ENCODE measurements at places on chromosomes 6 and 20. TPM values are rescaled to one million over a fixed set of nuclear protein-coding genes. Genes with fewer than 3 reads are reported as not detected.
A peak's percentile ranks its signal among the peaks of the same experiment; 100 is the strongest.

- H3K4me1 ChIP-seq, result peaks cover 34% of the 10 kb centered on the region
- no peak overlapping the region for H3K4me3 ChIP-seq
- DNase-seq, result no peak
- peak overlapping the region; percentile 59 for H3K27ac ChIP-seq
- peaks cover 4% of the 10 kb centered on the region for H3K36me3 ChIP-seq
These were observed 4.5 kb downstream of the DSP start for GRCh38 chr6:7546020-7546369.

GRCh38 chr20:57282670-57283361 is 16.4 kb upstream of the BMP7 start:
- H3K4me3 ChIP-seq, result no peak overlapping the region
- no peaks in the 10 kb centered on the region for H3K27me3 ChIP-seq
- DNase-seq, result no peak
- peaks cover 11% of the 10 kb centered on the region for H3K4me1 ChIP-seq
- H3K27ac ChIP-seq, result no peak overlapping the region
- H3K36me3 ChIP-seq, result no peaks in the 10 kb centered on the region

Gene FAM83B
- 0.06 TPM for total RNA-seq

Gene TP53TG5
- total RNA-seq, result 0.32 TPM

Gene C6orf52
- 10.9 TPM for total RNA-seq

Gene DEFB132
- not detected for total RNA-seq

DNA sequence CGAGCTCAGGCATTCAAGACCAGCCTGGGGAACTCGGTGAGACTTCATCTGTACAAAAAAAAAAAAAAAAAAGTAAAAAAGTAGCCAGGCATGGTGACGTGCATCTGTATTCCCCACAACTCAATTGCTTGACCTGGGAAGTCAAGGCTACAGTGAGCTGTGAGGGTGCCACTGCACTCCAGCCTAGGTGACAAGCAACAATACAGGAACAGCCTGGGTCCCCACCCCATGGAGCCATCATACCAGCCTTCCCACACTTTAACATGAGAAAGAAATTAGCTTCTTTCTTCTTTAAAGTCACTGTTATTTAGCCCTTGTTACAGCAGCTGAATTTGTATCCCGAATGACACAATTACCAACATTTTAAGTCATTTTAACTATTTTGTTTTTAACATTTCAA is 56.1 kb downstream of the SCML4 start:
- H3K4me3 ChIP-seq, result no peak overlapping the region
- H3K27me3 ChIP-seq, result no peaks in the 10 kb centered on the region
- DNase-seq, result no peak
- H3K27ac ChIP-seq, result no peak overlapping the region

Gene GRIK2
- 1.5 TPM for total RNA-seq

DNA sequence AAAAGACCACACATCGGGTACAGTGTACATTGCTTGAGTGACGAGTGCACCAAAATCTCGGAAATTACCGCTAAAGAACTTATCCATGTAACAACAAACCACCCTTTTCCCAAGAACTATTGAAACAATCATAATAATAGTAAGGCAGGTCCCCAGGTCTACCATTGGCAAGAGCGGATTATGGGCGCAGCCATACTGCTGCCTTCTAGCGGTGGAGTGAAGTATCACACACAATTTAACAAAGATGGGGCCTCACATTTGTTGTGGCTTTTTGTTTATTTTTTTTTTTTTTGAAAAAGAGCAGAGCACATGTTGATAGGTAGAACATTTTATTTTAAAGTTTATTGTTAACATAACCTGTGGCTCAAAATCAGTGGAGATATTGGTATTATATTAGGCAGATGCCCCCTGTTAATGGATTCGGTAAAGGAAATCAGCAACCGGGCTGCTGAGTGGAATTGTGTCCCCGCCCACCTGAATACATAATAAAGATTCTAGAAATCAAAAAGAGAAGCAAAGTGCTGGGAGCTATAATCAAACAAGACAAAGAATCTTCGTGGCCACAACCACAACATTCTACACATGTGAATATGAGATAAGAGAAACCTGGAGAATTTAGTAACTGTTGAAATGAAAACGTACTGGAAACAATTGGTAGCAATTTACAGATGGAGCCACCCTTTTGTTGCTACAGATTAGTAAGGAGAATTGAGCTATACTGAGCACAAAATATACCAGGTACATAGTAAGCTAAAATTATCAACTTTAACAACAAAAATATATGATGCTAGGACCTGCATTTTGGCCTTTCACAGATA is 94.2 kb upstream of the EXOC2 start:
- peak; percentile 34 for DNase-seq
- no peaks in the 10 kb centered on the region for H3K4me1 ChIP-seq
- no peak overlapping the region for H3K4me3 ChIP-seq

GRCh38 chr6:1820714-1821113 is 211.0 kb downstream of the FOXC1 start:
- no peaks in the 10 kb centered on the region for H3K27me3 ChIP-seq
- no peak for DNase-seq
- H3K4me1 ChIP-seq, result no peaks in the 10 kb centered on the region
- H3K36me3 ChIP-seq, result no peaks in the 10 kb centered on the region
- no peak overlapping the region for H3K27ac ChIP-seq
- no peak overlapping the region for H3K4me3 ChIP-seq

DNA sequence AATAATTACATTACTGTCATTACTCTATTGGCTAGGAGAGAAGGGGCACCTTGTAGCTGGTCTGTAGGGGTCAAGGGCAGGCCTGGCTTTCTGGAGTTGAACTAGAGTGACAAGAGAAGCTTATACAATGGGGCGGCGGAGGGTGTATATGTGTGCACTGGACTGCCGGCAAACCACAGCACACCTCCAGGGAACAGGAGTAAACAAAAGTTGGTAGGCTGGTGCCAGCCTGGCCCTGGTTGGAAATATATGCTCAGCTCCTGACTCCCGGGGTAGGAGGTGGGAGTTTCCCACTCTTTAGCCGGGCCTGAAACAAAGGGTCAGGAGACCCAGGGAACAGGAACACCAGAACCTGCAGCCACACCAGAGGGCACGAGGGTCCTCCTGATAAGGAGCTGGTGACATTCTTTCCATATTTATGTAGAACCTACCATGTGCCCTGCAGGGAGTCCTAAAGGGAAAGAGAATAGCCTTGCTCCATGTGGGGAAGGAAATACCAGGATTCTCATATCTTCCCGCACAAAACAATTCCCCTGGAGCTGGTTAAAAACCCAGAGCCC is 5.1 kb downstream of the C6orf132 start:
- peak overlapping the region; percentile 82 for H3K27ac ChIP-seq
- peak; percentile 15 for DNase-seq
- H3K27me3 ChIP-seq, result no peaks in the 10 kb centered on the region
- H3K4me1 ChIP-seq, result peaks cover 23% of the 10 kb centered on the region
- no peak overlapping the region for H3K4me3 ChIP-seq

Gene SMPD2
- total RNA-seq, result 7.0 TPM

- no peak for DNase-seq
- H3K27me3 ChIP-seq, result no peaks in the 10 kb centered on the region
- H3K36me3 ChIP-seq, result no peaks in the 10 kb centered on the region
- H3K4me3 ChIP-seq, result no peak overlapping the region
These were observed 696 bp downstream of the CALHM5 start for GRCh38 chr6:116512111-116512559.

DNA sequence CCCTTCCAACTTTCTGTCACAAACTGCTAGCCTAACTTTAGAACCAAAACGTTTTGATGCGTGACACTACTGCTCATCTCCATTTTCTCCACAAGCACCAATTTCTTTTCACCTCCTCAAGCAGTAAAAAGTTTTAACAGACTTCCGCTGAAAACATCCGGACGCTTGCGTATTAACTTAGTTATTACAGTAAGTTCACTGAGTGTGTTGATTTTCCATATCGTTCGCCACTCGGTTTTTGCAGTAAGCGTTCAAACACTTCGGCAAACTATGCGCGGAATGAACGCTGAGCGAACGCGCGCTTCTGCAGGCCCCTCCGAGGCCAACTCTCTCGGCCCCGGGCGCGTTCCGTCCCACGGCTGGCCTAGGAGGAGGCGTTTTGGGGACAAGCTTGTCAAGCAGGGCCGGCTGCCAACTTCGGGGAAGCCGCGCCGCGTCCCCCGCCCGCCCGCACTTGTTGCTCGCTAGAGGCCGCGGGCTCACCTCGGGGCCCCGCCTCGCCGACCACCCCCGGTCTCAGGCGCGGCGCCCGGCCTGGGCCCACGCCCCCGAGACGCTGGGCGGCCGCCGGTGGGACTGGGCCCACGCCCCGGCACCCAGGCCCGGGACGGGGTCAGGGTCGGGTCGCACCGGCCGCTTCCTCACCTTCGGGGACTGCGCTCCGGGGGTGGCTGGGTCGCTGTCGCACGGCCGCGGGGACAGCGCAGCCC is 945 bp downstream of the PHF10 start:
- H3K4me1 ChIP-seq, result peaks cover 23% of the 10 kb centered on the region
- DNase-seq, result peak; percentile 76
- peak overlapping the region; percentile 99 for H3K27ac ChIP-seq
- H3K27me3 ChIP-seq, result no peaks in the 10 kb centered on the region
- H3K4me3 ChIP-seq, result peak overlapping the region; percentile 95

Gene CYP39A1
- 4.3 TPM for total RNA-seq

- no peak for DNase-seq
- no peak overlapping the region for H3K27ac ChIP-seq
- H3K36me3 ChIP-seq, result no peaks in the 10 kb centered on the region
- peaks cover 8% of the 10 kb centered on the region for H3K4me1 ChIP-seq
- H3K4me3 ChIP-seq, result no peak overlapping the region
- no peaks in the 10 kb centered on the region for H3K27me3 ChIP-seq
These were observed 44.7 kb upstream of the ADGRF4 start for GRCh38 chr6:47653706-47654105.

DNA sequence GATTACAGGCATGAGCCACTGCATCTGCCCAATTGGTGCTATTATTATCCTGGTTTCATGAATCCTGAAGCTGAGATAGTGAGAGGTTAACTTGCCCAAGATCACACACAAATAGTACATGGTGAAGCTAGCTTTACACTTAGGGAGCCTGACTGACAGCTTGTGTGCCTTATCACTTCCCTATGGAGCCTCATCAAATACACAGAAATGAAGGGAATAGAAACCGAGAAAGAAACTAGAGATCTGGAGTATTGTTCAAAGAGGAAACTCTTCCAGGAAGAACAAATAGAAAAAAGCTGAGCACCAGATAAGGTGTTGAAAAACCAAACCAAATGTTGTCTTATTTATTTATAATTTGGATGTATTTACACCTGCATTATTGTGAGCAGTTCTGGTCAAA is 155.0 kb upstream of the CITED2 start:
- no peaks in the 10 kb centered on the region for H3K36me3 ChIP-seq
- H3K27ac ChIP-seq, result no peak overlapping the region
- H3K4me1 ChIP-seq, result peaks cover 27% of the 10 kb centered on the region
- H3K27me3 ChIP-seq, result no peaks in the 10 kb centered on the region
- DNase-seq, result no peak

- peaks cover 11% of the 10 kb centered on the region for H3K4me1 ChIP-seq
- no peaks in the 10 kb centered on the region for H3K27me3 ChIP-seq
- H3K4me3 ChIP-seq, result no peak overlapping the region
- DNase-seq, result no peak
- no peaks in the 10 kb centered on the region for H3K36me3 ChIP-seq
These were observed 537.5 kb downstream of the QKI start for GRCh38 chr6:163952005-163952404.

Gene BTNL2
- total RNA-seq, result not detected

- peak overlapping the region; percentile 7 for H3K27ac ChIP-seq
- H3K4me3 ChIP-seq, result no peak overlapping the region
- no peak for DNase-seq
- H3K27me3 ChIP-seq, result no peaks in the 10 kb centered on the region
- peaks cover 32% of the 10 kb centered on the region for H3K4me1 ChIP-seq
- no peaks in the 10 kb centered on the region for H3K36me3 ChIP-seq
These were observed 275.0 kb upstream of the BMP2 start for GRCh38 chr20:6492271-6493055.

- no peak overlapping the region for H3K27ac ChIP-seq
- no peaks in the 10 kb centered on the region for H3K27me3 ChIP-seq
- no peak for DNase-seq
- no peak overlapping the region for H3K4me3 ChIP-seq
- peaks cover 34% of the 10 kb centered on the region for H3K36me3 ChIP-seq
These were observed 14.8 kb upstream of the MTG2 start for GRCh38 chr20:62168061-62168460.

All from cardiac muscle cell (in vitro differentiated cells and primary cell).